ENCODE measurements at places on chromosomes 3 and 15.

- DNase-seq = peak; percentile 69
These were observed 5.6 kb downstream of the FOXL2 start for GRCh38 chr3:138941259-138941885.

DNA sequence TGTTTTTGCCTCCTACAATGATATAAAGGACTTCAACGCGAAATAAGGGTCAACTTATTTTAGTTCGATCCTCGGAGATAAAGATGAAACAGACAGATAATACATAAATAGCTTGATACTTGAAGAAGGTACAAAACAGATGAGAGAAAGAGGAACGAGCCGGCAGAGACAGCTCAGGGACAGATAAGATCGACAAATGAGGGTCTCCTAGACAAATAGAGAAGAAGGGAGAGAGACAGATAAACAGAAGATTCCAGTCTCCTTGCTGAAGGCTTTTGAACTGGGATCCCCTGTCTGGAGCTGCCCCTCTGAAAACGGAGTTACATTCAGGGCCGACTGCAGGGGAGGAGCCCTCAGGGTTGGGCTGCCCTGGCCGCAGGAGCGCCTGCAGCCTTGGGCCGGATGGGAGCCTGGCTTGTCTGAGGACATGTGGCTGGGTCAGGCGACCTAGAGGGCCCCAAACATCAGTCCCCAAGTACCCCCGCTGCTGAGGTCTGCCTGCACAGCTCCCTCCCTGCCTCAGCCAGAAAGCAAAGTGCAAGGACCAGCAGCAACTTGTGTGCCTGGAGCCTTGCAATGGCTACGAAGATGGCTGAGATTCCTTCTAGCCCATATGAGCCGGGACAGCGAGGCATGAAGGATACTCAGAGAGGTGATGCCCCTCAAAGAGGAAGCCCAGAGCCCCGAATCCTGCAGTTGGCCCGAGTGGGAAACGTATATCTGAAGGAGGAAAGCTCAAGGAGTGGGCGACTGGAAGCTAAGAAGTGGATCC lies 926 bp upstream of the SKOR1 start:
- DNase-seq = no peak

GRCh38 chr3:177345049-177345972 lies 148.0 kb upstream of the TBL1XR1 start:
- no peak for DNase-seq

DNA sequence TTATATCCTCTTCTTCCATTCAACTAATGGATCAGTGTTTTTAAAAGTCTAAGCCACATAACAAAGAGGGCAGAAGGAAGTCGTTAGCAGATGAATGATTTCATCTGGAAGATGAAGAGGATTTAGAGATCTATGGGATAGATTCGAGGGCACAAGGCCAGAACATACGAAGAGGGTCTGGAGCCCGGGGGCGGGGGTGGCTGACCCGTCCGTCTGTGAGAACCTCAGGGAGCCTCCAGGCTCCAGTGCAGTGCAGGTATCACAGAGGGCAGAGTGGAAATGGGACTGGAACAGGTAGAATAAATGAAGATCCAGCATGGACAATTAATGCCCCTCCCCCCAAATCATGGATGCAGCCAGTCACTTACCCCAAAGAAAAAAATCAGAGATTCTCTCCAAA lies 1.5 kb upstream of the GOLGA8B start:
- DNase-seq = no peak

DNA sequence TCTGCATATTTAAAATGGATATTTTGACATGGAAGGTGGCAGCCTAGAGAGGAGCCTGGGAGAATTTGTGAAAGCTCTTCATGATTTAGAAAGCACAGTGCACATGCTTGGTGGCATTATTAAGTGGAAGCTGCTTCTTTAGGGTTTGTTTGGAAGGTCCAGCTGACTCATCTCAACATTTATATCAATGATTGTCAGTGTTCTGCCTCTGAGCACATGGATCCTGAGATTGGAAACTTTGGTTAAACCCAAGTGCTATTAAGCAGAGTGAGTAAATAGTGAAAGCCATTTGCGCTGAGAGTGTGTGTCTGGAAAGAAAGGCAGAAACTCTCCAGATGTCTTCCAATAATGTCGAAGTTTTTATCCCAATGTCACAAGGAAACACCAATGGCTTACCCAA lies 7.4 kb downstream of the NOX5 start:
- DNase-seq = no peak

- no peak for DNase-seq
These were observed 184.9 kb downstream of the GAP43 start for GRCh38 chr3:115808244-115808643.

DNA sequence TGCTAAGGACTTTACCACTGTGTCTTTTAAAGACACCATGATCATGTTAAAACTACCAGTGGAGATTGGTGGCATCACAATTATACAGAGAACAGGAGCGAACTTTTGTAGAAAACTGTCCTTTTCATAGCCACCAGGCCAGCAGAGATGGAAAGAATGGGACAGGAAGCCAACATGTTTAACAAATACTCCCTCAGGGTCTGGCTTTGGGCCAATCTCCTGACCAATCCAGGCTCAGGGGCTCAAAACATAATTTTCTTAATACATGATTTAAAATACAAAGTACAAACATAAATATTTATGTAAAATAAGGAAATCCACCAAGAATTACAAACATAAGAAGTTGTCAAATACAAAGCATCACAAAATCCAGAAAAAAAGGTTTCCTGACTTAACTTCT lies 266.0 kb downstream of the VPS13C start:
- DNase-seq = no peak

GRCh38 chr3:1728510-1728909 lies 370.2 kb upstream of the CNTN4 start:
- no peak for DNase-seq

DNA sequence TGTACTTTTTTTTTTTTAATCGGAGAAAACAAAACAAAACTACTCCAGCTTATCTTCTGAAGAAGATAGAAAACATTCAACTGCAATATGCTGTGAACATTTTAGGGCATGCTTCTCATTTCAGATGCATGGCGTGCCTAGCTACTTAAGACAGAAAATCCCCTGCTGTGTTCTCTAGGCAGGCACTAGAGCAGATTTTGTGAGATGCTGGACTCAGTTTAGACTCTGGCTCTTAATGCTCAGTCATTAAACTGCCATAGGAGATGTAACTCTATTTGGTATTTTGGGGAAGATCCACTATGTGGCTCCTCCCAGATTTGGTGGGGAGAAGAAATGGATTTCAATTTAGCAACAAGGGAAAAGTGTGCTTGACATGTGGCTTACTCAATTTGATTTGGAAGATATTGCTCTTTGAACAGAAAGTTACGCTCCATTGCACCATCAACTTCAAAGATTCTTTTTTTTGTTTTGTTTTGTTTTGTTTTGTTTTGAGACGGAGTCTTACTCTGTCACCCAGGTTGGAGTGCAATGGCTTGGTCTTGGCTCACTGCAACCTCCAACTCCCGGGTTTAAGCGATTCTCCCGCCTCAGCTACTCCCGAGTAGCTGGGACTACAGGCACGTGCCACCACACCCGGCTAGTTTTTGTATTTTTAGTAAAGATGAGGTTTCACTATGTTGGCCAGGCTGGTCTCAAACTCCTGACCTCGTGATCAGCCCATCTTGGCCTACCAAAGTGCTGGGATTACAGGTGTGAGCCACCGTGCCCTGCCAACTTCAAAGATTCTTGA lies 62.0 kb upstream of the LEKR1 start:
- DNase-seq = no peak

GRCh38 chr15:98592136-98592535 lies 56.2 kb upstream of the IGF1R start:
- DNase-seq = no peak

DNA sequence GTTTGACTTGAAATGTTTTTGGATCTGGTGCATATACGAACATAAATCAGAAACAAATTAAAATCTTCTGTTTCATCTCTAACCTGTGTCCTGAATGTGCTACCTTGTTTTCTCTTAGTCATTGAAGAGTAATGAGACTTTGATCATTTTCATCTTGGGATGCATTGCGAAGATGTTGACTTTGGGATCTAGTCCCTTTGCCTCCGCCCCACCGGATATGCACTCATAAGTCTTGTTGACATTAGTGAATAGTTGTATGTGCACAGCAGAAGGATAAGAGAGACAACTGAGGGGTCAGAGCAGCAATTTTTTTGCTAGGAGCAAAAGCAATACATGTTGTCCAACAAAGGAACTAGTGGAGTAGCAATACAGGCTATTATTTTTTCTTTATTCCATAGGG lies 35.9 kb upstream of the SPRED1 start:
- no peak for DNase-seq

GRCh38 chr3:66907136-66907535 lies 91.0 kb upstream of the KBTBD8 start:
- DNase-seq = no peak

DNA sequence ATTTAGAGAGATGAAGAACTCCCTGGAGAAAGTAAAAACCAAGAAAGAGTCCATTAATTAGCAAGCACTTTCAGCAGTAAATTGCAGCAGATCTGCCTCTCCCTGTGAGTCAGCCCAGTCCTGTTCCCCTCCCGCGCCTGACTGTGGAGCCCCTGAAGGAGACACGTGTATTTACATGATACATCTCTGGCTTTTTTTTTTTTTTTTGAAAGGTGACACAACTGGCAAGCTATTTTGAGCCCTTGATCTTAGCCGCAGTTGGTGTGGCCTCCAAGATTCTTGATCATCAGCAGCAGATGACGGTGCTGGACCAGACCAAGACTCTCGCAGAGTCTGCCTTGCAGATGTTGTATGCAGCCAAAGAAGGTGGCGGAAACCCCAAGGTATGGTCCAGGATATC lies 271.8 kb upstream of the TPM1 start:
- no peak for DNase-seq

GRCh38 chr3:138985932-138986331 lies 20.1 kb downstream of the PRR23A start:
- DNase-seq = no peak

GRCh38 chr3:155032918-155033317 lies 47.2 kb upstream of the MME start:
- DNase-seq = no peak

- peak; percentile 73 for DNase-seq
These were observed 250.4 kb downstream of the TJP1 start for GRCh38 chr15:29571792-29572431.

DNA sequence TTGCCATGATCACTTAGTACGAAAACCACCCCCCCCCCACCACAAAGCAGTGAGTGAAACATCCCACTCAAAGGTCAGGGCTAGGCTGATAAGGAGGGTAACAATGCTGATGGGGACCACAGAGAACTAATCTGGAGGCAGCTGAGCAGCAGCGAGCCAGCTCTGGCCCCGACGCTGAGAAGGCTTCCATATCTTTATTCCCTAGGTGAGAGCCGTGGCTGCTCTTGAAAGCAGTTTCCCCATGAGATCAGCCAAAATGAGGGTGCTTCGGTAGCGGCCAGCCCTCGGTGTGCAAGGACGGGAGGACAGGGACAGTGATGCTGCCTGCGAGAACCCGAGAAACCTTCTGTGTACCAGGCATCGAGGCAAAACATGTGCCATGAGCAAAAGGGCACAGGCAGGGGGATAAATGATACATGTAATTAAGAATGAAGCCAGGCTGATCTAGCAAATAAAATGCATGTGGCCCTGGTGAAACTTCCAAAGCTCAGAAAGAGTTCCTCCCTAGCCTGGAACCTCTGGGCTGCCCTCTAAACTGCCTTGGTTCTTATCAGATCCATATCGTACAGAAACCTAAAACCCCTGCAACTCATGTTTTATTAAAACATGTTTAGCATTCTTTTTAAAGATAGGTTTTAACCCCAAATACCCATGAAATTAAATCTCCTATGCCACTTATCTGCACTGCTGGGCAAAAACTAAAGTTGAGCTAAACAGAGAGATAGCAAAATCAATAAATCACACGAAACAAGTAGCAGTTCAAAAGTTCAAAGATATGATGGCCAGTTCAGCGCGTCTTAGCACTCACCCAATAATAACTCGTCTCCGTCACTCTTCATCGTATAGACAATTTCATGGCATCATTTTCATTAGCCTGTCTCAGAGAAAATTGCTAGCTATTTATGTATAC lies 337.3 kb downstream of the FOXP1 start:
- no peak for DNase-seq

- DNase-seq = no peak
These were observed 357.0 kb upstream of the ICE2 start for GRCh38 chr15:60835974-60836373.

DNA sequence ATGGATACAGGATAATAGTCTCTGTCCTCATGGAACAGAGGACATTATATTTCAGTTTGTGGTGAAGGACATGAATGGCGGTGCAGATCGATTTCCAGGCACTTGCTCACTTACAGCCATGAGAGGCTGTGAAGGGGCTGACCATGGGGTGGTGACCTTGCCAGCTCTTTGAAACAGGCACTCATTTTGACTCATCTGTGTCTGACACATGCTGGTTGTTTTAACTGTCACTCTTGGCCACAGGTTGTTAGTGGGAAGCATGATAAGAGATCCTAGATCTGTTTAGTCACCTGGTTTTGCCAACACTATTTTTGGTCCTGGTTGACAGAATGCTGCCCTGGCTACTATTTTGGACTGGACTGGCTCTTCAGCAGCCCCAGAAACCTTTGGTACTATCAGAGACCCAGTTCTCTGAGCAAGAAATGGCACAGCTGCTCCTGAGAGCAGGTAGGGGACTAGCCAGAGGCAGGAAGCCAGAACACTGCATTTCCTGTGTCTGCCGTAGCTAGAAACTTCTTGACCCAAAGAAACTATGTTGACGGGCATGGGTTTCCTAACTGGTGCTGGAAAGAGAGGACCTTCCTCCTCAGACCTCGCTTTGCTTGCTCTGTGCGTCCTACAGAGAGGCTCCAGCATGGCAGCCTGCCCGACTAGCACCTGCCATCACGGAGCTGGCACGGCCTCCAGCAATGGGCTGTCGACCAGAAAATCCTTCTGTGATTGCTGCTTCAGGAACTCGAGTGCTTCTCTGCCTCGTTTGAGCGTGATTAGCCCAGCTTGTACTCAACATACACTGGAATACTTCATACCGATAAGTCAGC lies 6.3 kb downstream of the PXYLP1 start:
- DNase-seq = no peak

DNA sequence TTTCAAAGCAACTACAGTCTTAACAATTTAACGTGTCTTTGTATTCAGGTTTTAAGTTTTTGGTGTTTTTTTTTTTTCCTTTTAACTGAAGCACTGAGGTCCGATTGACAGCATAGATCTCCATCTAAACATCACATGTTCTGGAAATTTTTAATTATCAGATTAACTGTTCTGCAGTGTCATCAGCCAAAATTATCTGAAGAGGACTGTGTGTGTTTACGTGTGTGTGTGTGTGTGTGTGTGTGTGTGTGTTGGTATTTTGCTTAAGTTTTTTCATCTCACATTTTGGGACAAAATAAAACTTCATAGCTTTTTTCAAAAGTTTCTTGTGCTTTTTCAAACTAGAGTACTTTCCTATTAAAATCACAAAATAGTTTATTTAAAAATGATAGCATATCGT lies 1.8 kb downstream of the PIK3CA start:
- no peak for DNase-seq

Measured in mesothelial cell of epicardium (in vitro differentiated cells).